Stimulated activated CD4-positive, alpha-beta T cell treated with anti-CD3 and anti-CD28 coated beads, Interleukin-12 subunit alpha, Interleukin-12 subunit beta, amount 100 ng/mL, for 4 hours (primary cell): ENCODE measurements at places on chromosomes 6 and 20.

- DNase-seq = no peak
Observed at GRCh38 chr20:23127506-23128279, 41.6 kb upstream of the CD93 start.

- DNase-seq = no peak
Observed at GRCh38 chr20:36541768-36542488, 609 bp downstream of the MYL9 start.

DNA sequence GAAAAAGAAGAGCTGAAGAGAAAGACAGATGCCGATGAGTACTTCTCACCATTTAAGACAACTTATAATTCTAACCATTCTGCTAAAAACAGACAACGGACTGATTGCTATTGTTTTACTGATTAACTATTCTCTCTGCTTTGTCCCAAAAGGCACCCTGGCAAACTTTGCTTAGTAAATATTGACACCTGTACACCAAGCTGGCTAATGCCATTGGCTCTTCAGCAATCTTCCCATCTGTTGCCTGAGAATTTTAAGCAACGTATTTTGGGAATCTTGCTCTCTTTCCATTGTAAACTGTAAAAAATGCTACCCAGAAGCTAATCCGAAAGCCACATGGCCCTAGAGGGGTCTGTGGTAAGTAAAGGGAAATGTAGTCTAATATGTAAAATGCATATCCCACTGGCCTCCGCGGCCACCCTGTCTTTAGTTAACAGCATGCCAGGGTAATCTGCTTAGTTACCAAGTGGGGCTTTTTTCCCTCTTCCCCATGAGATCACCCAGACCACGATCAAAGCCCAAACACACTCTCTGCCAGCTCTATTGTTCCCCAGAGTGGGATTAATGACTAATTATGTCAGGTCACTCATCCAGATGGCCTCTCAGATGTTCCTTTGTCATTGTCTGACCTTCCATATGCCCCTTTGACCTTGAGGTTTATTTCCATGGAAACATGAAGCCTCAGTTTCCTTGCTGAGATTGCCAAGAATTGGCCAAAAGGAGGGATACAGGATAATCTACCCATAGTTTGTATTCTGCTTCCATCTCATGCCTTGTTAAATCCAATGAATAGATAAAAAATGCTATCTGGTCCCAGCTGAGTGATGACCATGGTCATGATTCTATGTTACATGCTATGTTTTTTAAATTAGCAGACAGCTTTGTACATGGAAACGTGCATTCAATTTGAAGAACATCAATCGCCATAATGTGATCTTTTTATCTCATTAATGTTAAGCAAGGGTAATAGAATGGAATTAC lies 216.4 kb upstream of the MCHR2 start:
- no peak for DNase-seq

DNA sequence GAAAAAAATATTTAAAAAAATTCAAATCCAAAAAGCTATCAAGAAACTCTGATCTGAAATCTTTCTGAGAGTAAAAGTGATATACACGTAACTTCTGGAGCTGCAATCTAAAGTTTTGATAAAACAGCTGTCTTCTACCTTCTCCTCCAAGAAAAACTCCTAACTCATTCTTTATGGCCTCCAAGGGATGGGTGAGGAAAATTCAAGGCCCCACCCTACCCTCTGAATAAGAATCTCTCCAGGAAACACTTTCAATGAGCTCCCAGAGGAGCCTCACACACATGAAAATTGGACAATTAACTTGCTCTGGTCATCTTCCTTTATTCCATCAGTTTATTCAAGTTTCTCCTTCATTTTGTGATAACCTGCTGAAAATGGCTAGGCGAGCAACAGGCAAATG lies 93.4 kb downstream of the FNDC1 start:
- no peak for DNase-seq
